ENCODE measurements at places on chromosomes 16 and 17.

GRCh38 chr16:15752717-15753488 lies 102.9 kb downstream of the NDE1 start:
- no peak for DNase-seq

DNA sequence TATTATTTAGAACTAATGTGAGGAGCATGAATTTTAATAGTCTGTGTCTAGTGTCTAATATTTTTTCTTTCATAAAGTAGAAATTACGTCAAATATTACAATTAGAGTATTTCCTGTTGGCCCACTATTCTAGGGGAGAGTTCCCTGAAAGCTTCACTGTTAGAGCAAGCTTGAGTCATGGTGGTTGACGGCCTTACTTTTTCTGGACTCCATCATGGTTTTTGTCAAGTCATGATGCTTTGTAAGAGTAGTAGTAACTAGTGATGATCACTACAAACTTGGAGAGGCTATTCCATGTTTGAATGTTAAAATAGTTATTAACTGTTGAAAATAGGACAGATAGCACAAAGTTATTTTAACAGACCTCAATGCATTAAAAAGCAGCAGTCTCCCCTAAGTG lies 1.7 kb downstream of the PSMD11 start:
- peak; percentile 72 for DNase-seq

DNA sequence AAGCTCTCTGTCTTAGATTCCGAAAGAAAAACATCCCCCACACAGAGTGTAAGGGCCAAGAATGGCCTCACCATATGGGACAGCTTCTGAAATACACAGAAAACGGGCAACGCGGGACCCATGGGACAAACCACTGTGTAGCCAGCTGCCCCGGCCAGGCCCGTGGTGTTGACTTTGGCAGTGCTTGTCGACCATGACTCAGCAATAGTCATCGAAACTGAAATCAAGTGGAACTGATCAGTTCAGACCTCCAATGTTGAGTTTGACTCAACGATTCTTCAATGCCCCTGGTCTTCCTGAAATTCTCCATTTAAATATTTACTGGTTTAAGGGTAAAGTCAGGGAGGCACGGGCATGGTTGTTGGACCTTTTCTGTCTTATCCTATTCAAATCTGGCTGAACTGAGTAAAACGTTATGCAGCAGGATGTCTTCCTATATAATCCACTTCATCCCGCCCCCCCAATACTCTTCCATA lies 27.5 kb downstream of the ZFHX3 start:
- peak; percentile 42 for DNase-seq

DNA sequence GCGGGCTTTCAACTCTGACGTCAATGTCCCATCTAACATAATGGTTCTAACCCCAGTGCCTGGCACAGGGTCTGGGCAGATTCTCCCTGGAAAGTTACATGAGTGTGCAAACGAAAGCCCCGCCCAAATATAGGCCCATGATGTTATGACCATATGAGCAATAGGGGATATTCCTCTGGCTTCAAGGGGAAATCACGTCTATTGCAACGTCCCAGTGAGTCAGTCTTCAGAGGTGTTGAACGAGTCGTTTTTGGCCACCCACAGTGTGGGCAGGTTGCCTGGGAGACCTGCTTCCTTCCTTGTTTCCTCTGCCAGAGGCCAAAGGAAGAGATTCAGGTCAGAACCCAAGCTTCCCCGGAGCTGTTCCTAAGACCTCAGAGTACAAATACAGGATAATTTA lies 30.3 kb downstream of the PIK3R5 start:
- no peak for DNase-seq

GRCh38 chr17:40557531-40558299 lies 7.6 kb downstream of the CCR7 start:
- no peak for DNase-seq

DNA sequence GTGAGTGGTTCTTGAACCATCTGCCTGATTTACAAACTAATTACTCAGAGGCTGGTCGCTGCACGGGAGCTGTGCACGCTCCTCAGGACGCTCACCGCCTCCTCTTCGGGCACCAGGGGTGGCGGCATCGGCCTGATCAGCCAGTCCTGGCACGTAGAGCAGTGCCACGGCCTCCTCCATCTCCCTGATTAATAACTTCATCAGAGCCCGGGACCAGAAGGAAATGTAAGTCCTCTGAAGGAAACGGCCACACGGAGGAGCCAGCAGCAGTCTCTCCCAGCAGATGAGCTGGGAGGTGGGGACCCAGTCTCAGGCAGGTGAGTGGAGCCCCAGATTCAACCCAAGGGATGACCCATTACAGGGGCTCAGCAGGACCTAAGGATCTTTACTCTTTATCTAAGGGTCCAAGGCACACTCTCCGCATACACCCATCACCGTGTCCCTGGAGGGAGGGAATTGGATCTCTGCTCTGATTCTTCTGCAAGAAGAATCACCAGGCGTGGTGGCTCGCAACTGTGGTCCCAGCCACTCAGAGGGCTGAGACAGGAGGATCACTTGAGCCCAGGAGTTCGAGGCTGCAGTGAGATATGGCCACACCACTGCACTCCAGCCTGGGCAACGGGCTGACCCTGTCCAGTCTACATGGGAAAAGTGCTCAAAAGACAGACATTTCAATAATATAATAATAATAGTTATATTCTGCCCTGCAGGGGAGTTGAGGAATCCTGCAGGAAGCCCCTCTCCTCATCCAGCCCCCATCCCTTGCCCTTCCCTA lies 366.5 kb downstream of the SEC14L1 start:
- DNase-seq = no peak

DNA sequence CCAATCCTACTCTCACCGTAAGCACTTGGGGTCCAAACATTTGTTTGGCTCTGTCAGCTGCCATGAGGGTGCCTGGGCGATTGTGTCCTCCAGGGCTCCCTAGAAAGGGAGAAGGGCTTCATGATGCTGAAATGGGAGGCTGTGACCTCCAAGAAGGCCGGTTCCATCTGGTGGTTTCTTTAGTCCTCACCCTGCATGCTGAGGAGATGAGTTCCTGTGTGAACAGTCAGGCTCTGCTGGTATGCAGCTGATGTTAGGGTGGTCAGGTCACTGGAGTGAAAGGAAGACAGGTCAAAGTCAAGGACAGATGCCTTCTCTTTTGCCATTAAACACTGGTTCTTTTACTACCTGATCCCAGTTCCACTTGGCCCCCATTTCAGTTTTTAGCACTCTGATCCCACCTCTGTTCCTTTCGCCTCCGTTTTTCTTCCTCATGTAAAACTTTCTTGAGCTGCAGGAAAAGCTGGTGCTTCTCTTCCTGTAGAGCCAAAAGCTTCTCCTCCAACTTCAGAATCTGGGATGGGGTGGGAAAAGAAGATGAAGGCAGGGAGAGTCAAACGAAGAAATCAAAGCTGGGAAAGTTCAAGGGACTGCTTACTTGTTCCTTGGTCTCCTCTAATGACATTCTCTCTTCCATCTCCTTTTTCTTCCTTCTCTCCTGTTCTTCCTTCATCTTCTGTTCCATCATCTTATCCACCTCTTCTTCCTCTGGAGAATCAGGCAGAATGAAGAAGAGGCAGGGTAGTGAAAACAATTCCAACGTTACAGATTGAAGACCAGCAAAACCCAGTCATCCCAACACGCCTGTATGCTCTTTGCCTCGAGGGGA lies 1.1 kb downstream of the GPS2 start:
- no peak for DNase-seq

DNA sequence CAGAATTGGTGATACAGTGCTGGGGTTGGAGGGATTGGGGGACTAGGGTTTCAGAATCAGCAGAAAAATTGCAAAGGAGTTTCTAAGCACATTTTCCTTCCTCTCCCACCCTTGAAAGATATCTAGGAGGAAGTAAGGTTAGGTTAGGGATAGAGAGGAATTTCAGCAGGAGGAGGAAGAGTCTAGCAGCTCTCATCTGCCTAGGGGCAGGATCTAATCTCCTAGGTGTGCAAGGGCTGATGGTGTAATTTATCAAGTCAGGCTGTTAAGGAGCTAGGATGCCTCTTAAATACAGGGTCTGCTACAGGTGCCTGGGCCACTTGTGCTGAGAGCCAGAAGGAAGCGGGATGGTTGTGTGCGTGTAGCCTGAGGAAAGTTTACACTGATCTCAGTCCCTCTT lies 1.8 kb upstream of the HNF1B start:
- DNase-seq = no peak

GRCh38 chr17:66465701-66466100 lies 163.3 kb downstream of the PRKCA start:
- DNase-seq = peak; percentile 58

- DNase-seq = no peak
Measured at GRCh38 chr17:67041941-67042899, 2.1 kb upstream of the CACNG1 start.

GRCh38 chr16:19295393-19295792 lies 9.9 kb downstream of the CLEC19A start:
- no peak for DNase-seq

GRCh38 chr17:77317091-77317750 lies 176.5 kb downstream of the SEC14L1 start:
- no peak for DNase-seq

DNA sequence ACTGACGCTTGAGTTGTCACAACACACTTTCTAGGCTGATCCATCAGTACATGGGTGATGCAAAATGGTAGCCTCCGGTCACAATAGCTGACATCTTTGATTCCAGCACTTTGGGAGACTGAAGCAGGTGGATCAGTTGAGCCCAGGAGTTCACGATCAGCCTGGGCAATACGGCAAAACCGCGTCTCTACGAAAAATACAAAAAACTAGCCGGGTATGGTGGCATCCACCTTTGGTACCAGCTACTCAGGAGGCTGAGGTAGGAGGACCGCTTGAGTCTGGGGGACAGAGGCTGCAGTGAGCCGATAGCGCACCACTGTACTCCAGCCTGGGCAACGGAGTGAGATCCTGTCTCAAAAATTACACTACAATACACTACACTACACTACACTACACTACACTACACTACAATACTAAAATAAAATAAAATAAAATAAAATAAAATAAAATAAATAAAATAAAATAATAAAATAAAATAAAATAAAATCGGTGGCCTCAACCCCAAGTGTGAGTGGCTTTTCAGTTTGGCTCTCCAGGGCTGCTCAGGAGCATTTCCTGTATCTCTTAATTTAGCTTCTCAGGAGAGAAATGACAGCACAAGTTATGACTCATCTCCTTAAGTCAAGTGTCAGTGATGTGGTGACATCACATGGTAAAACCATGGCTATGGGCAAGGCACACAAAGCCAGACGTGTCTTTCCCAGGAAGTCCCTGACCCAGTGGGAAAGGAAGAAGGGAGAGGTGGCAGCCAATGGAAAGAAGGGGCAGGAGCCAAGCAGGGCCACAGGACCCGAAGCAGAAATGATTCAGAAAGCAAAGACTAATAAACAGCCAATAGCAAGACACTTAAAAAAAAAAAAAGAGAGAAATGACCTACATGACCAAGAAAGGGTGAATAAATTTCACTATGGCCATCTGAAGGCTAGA lies 75.3 kb upstream of the TBC1D3K start:
- DNase-seq = peak; percentile 56

DNA sequence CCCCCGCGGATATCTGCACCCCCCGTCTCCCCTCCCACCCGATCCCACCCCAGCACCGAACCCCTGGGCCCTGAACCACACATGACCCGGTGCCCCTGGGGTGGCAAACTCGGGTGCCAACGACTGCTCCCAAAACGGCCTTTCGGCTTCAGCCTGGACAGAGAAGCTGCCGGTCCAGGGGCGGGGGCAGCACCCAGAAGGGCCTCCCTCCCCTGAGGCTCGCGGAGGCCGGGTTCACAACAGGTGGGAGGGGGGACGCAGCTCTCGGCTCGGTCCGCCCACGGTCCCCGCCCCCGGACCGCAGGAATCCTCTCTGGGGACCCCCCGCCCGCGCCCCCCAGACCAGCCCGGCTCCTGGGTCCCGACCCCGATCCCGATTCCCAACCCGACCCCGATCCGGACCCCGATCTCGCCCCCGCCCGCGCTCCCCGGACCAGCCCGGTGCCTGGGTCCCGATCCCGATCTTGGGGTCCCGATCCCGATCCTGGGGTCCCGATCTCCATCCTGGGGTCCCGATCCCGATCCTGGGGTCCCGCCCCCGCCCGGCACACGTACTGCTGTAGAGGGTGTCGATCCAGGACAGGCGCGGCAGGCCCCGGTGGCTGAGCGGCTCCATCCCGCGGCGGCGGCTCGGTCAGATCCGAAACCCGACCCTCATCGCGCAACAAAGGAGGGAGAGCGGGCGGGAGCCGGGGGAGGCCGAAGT lies 516 bp downstream of the ABR start:
- no peak for DNase-seq

- DNase-seq = peak; percentile 64
Measured at GRCh38 chr16:57732037-57732436, 3.5 kb upstream of the KATNB1 start.

- no peak for DNase-seq
Measured at GRCh38 chr17:34414339-34414738, 51.3 kb upstream of the CCL1 start.

DNA sequence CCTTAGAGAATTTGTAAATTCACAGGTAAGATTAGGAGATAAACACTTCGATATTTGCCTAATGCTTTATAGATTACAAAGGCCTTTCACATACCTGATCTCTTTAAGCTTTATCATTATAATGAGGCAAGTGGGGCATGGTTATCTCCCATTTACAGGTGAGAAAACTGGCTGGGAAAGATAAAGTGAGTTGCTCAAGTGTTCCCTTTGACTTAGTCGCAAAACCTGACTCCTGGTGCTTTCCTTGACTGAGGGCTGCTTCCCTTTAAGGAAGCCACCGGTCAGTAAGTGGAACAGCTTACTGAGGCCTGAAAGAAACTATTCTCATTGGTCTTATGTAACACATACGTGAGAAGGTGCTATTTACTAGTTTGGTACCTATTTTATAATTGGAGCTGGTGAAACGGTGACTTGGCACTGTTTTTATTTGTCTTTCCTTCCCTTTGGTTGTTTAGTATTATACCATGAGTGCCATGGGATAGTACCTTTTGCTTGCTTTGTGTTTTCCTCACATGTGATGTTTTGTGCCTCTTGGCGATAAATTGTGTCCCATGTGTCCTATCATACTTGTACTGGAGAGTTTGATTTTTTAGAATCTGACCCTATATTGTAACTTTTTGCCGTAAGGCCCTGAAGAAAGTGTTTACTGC lies 57.2 kb downstream of the NUP88 start:
- DNase-seq = no peak

DNA sequence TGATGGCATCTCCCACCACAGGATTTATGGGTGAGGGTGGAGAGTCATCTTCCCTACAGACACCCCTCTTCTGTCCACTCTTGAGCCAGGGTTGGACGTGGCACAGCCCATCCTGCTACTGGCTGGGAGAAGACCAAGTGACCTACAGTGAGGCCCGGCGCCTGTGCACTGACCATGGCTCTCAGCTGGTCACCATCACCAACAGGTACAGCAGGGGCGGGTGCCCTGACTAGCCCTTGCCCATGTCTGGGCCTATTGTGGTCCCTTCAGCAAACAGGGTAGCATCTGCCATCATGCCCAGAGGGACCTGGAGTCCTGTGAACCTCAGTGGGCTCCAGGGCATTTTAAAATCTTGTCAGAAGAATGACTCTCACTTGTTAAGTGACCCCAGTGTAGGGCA lies 48.2 kb downstream of the MRC2 start:
- DNase-seq = no peak

All from amniotic epithelial cell (primary cell).